ENCODE measurements at places on chromosomes 12 and 14. TPM values are rescaled to one million over a fixed set of nuclear protein-coding genes. Genes with fewer than 3 reads are reported as not detected.

RPGRIP1 gene
- not detected for total RNA-seq

RPL41 gene
- 5,967 TPM for total RNA-seq

PHC1 gene
- total RNA-seq = 9.6 TPM

EPYC gene
- total RNA-seq = not detected

FSCB gene
- total RNA-seq = not detected

KDM5A gene
- total RNA-seq = 43.5 TPM

CCDC85C gene
- 31.0 TPM for total RNA-seq

NELL2 gene
- total RNA-seq = 11.8 TPM

PRIMA1 gene
- 4.8 TPM for total RNA-seq

FOXG1 gene
- total RNA-seq = not detected

SLC6A13 gene
- not detected for total RNA-seq

SLC17A8 gene
- not detected for total RNA-seq

RNASE3 gene
- total RNA-seq = not detected

SOS2 gene
- 27.7 TPM for total RNA-seq

- no peak for DNase-seq
Observed at GRCh38 chr12:1080520-1081223, 89.6 kb downstream of the ERC1 start.

DNA sequence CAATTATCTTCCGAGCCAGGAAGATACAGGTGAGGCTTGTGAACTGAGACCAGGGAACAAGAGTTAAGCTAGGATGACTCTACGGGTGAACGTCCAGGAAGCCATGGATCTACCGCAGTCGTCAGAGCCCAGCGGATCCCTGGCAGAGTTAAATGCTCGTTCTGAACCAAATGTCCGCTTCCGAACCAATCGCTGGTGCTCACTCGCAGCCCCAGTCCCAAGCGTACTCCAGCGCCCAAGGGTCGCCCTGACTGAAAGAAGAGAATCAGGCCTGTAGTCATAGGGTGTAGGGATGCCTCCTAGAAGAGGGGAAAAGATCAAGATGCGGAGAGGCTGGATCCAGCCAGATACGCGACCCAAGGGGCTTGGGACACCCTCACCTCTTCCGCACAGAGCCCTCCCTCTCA lies 283 bp downstream of the VIPAS39 start:
- no peak for DNase-seq

DNA sequence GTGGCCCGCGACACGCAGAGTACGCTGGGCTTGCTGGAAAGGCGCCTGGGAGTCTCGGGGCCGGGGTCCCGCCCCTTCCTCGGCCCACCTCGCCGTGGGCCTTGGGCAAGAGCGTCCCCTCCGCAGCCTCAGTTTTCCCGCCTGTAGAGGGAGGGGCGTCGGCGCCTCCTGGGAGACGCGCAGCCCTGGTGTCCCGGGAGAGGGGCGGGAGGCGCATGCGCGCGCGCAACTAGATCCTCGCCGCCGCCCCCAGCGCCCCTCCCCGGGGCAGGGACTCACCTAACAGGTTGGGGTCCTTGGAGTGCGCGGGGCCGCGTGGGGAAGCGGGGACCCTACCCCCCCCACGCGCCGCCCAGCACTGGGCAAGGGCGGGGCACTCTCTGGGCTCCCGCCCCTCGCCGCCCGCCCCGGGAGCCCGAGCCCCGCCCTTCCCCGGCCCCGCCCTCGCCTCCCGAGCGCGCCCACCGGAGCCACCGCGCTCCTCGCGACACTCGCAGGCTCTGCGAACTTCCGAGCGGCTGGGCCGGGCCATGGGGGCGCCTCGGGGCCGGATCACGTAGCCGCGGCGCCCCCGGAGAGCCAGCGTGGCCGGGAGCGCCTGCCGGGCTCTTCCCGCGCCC lies at the start of gene KIF26A:
Gene KIF26A (plus strand): TSS at position 490 of the 620 bp plus-strand sequence. CDS start 136 bp downstream, outside the sequence.
- DNase-seq = peak; percentile 82

- DNase-seq = no peak
Observed at GRCh38 chr12:87815771-87816585, 213.2 kb downstream of the C12orf50 start.

- no peak for DNase-seq
Observed at GRCh38 chr14:51744372-51745130, 92.8 kb downstream of the FRMD6 start.

DNA sequence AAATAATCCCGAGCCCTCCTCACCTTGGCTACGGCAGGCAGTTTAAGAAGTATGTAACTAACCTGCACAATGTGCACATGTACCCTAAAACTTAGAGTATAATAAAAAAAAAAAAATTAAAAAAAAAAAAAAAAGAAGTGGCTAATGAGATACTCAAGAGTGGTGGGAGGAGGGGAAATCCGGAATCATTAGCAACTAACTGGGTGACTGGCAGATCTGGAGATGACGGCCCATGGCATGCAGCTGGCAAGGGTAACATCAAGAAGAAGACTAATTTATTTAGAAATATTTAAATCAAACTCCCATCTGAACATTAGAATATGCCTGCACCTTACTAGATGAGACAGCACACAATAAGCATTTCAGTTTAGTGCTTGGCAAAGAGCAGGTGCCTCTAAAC lies 52.3 kb upstream of the TMCC3 start:
- DNase-seq = no peak

DNA sequence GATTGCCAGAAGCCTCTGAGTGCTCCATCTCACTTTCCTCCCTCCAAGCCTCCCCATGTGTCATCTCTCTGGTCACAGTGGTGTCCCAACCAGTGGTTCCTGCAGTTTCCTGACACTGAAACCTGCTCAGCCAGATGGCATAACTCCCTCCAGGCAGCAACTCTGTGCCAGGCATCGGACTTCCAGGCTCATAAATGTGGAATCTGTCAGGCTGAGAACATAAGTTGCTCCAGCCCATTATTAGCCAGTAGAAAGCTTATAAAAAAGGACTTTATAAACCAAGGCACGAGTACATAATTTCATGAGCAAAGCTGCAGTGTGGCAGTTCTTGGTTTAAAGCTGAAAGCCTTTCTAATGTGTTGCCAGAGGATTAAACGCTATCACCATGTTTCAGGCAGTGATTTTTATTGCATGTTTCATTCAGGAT lies 194.3 kb downstream of the DACT1 start:
- no peak for DNase-seq

- DNase-seq = no peak
Observed at GRCh38 chr14:96214793-96215192, 10.2 kb downstream of the BDKRB2 start.

GRCh38 chr14:81412779-81413178 lies 12.7 kb upstream of the STON2 start:
- no peak for DNase-seq

DNA sequence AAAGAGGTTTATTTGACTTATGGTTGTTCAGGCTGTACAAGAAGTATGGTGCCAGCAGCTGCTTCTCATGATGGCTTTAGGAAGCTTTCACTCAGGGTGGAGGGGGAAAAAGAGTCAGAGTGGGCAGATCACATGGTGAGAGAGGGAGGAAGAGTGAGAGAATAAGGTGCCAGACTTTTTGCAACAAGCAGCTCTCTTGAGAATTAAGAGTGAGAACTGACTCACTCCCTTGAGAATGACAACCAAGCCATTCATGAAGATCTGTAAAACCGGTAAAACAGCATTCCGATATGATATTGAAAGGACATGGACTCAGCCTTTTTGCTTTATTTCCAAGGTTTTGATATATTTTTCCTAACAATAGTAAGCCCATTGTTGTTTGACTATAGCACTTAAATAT lies 501.2 kb downstream of the GALC start:
- no peak for DNase-seq

DNA sequence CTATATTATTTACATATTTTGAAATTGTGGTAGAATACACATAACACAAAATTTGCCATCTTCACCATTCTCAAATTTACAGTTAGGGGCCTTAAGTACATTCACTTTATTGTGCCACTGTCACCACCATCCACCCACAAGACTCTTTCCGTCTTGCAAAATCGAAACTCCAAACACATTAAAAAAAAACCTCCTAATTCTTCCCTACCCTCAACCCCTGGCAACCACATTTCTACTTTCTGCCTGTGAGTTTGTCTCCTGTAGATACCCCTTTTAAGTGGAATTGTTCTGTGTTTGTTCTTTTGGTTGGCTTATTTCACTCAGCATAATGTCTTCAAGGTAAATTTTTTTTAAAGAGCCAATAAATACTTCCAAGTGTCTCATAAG lies 31.6 kb upstream of the AMIGO2 start:
- no peak for DNase-seq

GRCh38 chr14:53384073-53384472 lies 230.9 kb upstream of the DDHD1 start:
- DNase-seq = no peak

GRCh38 chr14:64400829-64401459 lies 12.8 kb downstream of the MTHFD1 start:
- no peak for DNase-seq

DNA sequence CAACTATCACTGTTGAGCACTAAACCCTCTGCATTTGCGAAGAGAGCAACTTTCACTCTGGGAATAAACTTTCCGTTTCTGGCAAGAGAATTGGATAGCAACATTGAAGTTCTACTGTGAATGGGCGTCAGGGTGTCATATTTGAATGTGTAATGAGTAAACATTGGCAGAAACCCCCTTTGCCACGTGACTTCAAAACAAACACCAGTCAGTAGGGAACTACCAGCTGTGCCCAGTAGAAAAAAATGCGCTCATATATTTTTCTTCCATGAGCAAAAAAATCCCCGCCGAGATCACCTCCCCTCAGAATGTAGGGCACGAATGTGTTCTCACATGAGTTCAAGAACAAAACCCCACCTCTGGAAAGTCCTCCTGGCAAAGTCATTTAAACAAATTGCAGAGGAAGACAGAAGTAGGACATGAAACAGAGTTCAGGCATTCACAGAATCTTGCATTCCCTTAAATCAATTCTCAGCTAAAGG lies 80.6 kb downstream of the BTG1 start:
- peak; percentile 59 for DNase-seq

- DNase-seq = no peak
Observed at GRCh38 chr12:93614917-93615596, 42.6 kb downstream of the SOCS2 start.

GRCh38 chr12:94112121-94112520 lies 36.3 kb upstream of the PLXNC1 start:
- DNase-seq = no peak

All from lower leg skin (tissue), 4 donors.